H54 (cell line): ENCODE measurements at places on chromosomes 3 and 15.

DNA sequence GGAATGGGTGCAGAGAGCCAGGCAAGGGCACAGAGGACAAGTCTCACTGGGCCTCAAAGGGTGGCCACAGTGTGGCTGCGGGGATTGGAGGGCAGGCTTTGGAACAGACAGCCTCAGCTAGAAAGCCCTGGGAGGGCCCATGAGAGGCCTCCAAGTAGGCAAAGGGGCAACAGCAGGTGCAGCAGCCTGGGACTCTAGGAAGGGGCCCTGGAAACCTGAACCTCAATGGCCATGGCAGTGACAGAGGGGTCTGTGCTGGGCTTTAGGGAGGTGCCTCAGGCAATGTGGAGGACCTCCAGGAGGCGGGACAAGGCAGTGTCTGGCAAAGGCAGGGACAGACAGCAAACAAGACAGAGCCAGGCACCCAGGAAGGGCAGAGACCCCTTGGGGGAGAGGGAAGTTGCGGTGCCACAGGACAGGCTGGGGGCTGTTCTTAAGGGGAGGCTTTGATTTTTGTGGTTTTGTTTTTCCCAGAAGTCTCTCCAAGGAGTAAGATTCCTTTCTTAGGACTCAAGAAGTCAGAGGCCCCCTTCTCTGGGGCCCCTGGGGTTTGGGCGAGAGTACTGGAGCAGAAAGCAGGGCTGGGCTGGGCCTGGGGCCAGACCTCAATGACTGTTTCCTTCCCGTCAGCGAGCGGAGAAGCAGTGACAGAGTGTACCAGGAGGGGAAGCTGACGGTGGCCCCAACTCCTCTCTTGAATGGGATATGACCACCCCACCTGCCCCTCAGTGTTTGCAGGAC, 9.7 kb downstream of the STOML1 start:
- no peak for DNase-seq

DNA sequence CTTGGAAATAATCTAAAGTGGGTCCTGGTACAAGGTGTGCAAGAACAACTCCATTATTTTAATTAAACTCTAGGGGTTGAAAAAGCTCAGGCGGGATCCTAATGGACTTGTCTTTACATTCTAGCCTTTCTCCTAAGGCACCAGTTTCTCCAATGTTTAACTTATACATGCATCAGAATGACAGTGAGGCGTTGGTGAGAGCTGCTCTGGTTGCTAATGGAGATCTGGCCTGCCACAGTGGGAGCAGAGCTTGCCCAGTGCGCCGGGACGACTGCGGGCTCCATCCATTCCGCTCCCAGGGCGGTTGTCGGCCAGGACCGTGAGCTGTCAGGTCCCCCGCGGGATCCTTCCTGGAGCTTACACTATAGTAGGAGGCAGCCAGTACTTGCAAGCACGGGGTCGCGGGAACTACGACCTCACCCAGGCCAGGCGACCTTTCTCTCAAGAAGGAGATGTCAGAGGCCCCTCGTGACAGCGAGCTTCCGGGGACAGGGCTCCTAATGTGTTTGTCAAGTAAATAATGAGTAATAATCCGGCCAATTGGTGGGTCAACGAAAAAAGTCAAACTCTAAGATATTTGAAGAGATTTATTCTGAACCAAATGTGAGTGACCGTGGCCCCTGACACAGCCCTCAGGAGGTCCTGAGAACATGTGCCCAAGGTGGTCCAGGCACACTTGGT, 991 bp upstream of the HIGD1A start:
- no peak for DNase-seq

DNA sequence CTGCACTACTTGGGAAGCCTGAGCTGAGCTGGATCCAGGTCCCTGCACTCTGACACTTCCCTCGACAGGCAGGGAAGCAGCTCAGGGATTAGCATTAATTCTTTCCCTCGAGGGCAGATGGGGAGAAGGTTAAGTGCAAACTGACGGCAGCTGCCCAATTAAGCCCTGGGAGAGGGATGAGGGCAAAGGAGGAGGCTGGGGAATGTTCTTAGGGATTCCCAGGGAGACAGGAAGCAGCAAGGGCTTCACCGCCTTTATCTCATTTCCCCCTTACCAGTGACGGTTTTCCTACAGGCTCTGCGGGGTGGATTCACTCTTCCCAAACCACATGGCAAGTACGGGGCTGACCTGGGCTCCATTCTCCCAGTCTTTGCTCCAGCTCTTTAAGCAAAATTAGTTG, 519.0 kb upstream of the PROK2 start:
- DNase-seq: no peak

GRCh38 chr3:94089126-94089525, 26.3 kb downstream of the NSUN3 start:
- no peak for DNase-seq

GRCh38 chr15:65620833-65621232, 905 bp upstream of the SLC24A1 start:
- no peak for DNase-seq

- no peak for DNase-seq
Observed at GRCh38 chr15:95375281-95375680, 955.2 kb upstream of the NR2F2 start.

GRCh38 chr3:115876876-115877614, 253.7 kb downstream of the GAP43 start:
- DNase-seq: no peak

DNA sequence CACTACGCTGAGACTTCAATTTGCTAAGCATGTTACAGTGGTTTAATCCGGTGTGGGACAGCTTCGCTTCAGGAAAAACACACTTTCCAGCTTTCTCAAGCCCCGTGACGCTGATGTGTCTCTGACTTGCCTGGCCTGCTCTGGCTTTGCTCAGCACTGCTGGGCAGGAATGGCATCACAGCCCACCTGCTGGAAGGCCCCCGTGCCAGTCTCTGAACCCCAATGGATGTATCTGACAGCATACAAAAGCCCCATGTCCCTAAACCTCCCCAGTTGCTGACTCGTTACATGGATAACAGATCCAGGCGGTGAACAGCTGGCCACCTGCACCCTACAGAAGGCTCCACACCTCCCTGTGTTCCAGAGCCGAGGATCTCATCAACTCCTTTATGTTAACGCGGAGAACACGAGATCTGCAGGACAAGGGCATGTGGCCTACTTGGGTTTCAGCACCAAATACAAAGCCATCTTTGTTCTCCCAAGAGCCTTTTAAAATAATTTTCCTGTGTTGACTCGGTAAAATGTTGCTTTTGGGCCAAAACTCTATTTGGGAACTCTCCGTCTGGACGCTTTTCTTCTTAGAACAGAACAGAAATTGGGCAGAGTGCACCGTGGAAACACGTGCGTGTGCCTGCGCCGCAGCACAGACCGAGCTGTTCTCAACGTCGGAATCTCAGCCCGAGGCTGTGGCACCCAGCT, 61.4 kb downstream of the ATP10A start:
- DNase-seq: no peak

DNA sequence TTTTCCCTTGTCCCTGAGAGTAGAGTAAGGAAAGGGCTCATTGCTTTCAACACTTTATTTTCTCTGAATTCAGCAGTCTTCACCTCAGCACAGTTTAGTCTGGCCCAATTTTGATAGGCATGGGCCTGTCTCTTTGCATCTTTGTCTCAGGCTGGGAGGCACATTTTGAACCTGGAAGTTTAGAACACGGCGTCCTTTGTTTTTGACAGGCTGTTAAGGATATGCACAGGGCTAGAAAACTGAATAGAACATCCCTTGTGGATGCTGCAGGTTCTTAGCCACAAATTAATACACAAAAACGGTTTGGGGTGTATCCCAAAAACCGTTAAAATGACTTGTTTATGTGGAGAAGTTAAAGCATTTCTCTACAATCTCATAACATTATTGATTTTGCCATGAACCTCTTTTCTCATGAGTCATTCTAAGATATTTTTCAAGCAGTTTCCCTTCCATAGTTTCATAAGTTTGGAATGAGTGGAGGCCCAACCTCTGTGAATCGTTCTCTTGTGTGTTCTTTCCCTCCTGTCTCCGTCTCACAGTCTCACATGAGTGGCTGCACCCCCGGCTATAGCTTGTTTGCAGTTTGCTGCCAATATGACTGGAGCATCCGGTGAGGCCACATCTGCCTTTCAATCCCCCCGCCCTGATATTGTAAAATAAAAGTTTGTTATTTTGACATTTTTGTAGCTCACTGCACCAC, 192.9 kb upstream of the EIF1B start:
- no peak for DNase-seq

DNA sequence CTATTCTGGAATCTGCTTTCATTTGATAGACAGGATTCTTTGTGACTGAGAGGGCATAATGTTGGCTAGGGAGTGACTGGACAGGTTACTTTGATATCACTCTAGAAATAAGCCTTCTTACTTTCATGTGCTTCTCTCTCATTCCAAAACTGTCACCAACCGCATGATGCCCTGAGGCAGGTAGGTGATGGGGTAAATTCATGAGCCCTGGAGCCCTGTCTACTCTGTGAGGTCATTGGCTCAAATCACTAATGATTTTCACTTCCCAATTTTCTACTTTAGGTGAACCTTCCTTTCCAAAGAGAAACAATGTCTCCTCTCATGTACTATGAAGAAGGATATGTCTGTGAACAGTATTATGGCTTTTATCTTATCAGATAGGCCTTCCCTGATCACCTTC, 596.7 kb downstream of the TUSC7 start:
- no peak for DNase-seq

DNA sequence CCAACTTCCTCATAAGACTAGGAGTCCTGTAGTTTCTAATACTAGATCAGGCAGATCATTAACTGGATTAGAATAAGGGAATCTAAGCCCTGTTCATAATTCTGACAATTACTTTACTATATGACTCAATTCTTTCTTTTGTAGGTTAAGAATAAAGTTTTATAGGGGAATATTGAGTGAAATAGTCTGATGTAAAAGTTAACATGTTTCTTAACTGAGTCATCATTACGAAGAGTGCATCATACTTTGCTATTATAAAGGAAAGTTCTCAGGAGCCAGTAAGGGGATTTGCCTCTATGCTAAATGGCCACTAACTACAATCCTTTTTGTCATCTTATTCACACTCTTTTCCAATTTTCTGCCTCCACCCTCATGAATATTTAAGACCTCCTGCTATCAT, 63.1 kb downstream of the POLQ start:
- peak; percentile 17 for DNase-seq

DNA sequence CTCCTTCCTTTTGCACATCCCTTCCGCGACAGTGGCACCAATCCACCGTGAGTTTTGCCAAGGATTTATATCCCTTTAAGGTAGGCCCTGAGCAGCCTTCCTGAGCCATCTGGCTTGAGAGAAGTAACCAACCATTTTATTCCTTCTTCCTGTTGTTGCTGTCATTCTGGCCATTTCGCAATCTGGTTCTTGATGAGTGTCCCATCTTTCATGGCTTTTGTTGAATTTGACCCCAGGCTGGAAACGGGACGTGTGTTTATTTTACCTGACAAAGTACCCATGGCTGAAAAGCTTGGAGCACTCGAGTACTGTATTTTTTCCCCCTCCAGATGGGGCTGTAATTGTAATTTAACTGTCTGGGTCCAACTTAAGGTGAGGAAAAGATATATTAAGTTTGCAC, 173.4 kb downstream of the WNT5A start:
- no peak for DNase-seq

DNA sequence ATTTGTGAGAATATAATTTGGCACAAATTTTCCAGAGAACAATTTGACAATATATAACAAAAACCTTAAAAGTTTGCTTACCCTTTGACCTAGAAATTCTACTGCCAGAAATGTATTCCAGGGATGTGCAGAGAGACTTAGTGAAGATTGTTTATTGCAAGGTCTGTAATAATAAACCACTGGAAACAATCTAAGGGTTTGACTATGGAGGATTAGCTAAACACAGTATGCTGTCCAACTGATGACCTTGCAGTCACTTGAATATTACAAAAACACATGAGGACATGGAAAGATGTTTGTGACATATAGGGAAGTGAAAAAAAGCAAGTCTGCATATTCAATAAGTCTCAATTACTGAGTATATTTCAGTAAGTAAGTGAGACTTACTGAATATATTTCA, 48.1 kb upstream of the CDV3 start:
- DNase-seq: no peak

GRCh38 chr15:50627351-50628055, 59.1 kb downstream of the TRPM7 start:
- DNase-seq: no peak

DNA sequence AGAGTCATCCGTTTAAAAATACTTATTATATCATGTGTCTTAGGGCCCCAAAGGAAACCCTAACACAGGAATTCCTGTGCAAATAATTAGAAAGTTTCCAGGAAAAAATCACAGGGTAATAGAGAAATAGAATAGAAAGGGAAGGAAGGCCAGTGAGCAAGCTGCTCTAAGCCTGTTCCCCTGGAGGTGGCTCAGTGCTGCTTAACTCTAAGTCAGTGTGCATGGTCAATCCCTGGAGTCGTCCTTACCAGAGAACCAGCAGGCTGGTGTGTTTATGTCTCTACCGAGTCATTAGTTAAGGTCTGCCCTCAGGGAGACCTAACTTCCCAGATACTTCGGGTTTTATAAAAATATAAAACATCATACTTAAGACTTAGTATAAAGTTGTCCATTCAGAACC, 21.0 kb upstream of the MCF2L2 start:
- no peak for DNase-seq

- DNase-seq: no peak
Observed at GRCh38 chr15:25093455-25094029, 138.8 kb downstream of the SNRPN start.

- peak; percentile 49 for DNase-seq
Observed at GRCh38 chr3:153051427-153052095, 110.5 kb upstream of the RAP2B start.

DNA sequence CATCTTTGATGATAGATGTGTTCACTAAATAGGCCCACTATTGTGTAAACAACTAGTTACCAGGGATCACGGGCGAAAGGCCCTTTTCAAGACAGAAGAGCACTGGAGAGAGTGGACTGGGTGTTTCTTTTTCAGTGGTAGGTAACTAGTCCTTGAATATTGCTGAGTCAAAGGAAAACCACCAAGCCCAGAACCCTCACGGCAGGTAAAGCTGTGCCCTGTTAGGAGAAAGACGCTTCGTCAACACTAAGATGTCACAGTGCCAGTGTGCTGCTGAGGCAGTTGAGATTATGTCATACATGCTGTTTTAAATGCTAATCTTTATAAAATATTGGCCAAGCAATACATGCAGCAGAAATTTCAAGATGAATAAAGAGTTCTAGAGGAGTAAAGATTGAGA, 578.6 kb downstream of the PYDC2 start:
- no peak for DNase-seq

- no peak for DNase-seq
Observed at GRCh38 chr15:99134317-99134821, 29.5 kb downstream of the SYNM start.

- DNase-seq: no peak
Observed at GRCh38 chr3:111751961-111752360, 107.1 kb upstream of the PHLDB2 start.
